ENCODE measurements at places on chromosomes 16 and 17.
A peak's percentile ranks its signal among the peaks of the same experiment; 100 is the strongest.

GRCh38 chr16:23174622-23175021, 7.9 kb upstream of the SCNN1G start:
- no peak for DNase-seq

- DNase-seq = no peak
Measured at GRCh38 chr17:28963841-28964240, 12.5 kb upstream of the PHF12 start.

DNA sequence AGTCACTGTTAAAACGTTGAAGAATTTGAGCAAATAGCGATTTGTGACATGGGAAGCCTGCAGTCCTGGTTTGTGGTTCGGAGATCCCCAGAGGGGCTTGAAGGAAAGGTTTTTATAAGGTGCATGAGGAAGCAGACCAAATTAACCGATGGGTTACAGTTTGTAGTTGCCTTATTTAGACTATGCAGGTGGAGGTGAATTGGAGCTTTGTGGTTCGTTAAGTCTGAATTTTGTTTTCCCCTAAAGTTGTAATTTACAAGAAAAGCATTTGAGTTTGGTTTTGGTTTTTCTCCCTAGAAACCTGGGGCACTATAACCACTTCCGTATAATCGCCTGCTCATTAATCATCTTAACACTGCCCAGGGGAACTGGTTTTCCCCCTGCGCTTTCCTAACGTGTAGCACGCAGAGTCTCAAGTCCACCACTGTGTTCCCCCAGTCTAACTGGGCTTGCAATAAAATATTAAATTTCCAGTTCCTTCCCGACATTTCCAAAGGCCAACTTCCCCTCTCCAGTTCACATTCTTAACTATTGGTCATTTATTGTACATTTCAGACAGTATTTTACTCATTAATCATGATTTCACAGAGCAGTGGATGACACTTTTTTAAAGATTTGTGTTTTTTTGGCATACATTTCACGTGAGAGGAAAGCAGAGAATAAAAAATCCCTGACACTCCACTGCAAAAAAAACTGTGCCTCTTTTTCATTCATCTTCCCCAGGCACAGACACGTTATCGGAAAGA, 932 bp downstream of the ZNF267 start:
- peak; percentile 9 for DNase-seq

DNA sequence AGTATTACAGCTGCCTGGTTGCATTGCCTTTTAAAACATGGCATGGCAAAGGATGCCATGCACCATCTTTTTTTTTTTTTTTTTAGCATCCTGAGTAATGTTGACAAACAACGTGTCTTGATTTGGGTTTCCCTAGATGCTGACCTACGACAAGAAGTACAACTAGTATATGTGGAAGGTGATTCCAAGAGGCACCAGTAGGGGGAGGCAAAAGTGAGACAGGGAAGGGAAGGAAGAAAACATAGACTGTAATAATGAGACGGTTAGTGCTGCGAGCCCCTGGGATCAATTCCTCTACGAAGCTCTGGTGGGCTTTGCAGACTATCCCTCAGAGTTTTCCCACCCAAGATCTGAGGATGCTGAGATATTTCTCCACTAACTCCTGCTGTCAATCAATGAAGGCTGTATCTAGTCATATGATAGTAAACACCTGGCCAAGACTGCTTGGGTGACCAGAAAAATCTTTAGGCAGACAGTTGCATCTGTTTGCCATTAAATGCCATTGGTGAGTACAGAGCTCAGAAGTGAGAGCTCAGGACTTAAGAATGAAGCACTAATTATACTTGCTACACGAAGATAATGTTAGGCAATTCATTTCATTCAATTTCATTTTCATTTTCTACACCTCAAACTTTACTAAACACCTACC, 458.6 kb upstream of the GOT2 start:
- no peak for DNase-seq

- DNase-seq = no peak
Measured at GRCh38 chr16:74817851-74818250, 43.2 kb upstream of the FA2H start.

DNA sequence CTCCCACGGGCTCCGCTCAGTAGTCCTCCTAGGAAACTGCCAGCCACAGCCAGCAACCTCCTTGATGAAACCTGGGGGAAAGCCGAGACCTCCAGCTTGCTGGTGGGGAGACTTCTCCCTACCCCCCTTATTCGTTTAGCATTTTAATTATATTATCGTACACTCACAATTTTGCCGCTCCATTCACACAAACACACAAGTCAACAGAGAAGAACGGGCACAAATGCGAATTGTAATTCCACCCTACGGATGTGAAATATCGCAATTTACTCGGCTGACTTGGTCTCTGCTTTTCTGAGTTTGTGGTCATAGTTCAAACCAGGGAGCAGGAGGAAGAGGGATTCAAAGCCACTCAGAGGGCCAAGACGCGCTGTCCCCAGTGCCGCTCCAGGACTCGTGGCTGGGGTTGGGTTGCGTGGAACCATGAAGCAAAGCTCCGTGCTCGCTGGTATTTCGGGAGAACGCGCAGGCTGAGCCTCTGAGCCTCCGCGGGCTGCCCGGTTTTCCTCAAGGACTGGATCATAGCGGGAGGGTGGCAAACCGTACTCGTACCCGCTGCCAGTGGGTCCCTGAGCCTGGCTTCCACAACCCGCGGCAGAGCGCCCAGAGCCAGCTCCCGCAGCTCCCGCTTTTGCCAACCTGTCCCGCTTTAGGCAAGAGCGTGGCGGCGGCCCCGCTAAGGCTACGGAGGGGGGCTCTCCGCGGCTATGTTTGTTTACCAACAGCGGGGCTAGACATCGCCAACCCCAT, 2.0 kb downstream of the LHX1 start:
- no peak for DNase-seq

DNA sequence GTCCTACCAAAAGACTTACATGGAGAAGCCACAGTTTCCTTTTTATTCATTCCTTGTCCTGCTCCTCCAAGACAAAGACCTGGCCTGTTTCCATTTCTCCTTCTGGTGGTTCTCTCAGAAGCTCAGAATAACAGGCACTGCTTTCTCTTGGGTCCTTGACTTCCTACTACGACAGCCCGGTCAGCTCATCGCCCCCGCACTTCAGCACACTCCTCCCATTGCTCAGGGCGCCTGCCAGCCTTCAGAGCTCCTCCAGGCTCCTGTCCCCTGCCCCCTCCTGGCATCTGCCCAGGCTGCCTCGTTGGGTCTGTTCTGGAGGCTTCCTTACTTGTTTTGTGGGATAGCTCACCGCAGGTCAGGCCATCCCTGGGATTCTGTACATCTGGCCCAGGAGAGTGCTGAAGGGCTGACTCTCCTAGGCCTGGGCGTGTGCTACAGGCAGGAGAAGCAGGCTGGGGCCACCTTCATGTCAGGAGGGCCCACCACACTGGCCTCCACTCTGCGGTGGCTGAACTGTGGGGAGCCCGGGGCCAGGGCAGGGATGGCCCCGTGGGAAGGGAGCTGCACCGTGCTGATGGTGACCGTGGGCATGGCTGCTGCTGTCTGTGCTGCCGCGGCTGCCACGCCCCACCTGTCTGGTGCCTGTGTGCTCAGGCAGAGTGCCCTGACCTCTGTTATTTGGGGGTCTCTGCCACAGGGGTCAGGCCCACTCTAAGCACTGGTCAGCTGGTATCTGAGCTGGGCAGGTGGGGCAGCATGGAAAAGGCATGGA, 17.7 kb downstream of the TCF25 start:
- no peak for DNase-seq

DNA sequence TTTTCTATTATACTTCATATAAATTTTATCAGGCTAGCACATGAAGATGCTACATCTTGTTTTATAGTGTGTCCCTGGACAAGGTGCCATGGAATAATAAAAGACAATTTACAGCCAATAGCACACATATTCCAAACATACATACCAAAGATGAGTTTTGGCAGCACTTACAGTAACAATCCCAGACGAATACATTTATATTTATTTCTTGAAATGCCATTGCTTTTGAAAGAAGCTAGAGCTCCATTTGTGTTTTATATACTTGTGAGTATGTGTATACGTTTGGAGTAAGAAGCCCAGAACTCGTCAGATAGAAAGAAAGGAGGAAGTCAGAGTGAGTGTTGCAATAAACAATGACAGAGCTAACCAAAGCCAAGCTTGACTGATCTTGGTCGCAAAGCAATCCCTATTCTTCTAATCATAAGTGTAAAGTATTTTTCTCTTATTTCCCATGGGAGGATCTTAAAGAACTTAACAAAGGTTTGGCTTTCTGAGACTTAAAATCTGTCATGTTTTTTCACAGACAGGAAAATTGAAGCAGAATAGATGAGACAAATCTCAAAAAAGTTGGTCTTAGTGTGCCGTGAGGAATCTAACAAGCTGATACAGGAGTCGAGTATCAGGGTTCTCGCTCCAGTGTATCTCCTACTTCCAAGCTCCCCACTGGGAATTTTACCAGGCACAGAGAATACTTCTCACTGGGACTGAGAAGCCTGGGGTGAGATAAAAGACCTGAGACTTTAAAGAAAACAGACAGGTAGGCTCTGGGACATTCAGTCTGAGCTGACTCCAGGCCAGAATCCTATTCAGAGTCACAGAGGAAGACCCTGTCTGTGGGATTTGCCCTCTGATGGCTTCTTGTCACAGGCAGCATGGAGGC, 175.4 kb downstream of the AATF start:
- DNase-seq = no peak

DNA sequence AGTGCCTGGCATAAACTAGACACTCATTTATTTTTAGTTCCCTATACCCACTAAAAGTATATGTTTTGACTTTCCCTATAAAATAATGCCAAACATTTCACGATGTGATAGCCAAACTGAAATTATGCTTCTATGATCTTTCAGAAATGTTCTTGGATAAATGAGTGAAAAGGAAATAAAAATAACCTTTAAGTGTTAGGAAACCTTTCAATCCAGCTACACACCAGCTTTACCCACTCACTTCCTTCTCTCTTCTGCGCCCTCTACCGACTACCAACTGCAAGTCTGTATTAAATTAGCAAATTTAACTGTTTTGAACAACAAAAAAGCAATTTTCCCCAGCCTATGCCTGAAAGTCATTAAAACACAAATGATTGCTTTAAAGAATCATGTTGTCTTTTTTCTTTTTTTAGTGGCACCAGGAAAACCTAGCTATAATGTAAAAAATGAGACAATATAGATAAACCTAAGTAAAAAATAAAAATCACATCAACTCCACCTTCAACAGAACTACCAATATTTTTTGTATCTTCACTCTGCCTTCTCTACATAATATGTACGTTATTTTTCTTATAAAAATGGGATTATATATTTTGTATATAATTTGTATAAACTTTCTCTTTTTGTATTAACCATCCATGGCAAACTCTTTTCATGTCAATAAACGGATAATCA, 13.2 kb upstream of the TMEM100 start:
- DNase-seq = peak; percentile 43

DNA sequence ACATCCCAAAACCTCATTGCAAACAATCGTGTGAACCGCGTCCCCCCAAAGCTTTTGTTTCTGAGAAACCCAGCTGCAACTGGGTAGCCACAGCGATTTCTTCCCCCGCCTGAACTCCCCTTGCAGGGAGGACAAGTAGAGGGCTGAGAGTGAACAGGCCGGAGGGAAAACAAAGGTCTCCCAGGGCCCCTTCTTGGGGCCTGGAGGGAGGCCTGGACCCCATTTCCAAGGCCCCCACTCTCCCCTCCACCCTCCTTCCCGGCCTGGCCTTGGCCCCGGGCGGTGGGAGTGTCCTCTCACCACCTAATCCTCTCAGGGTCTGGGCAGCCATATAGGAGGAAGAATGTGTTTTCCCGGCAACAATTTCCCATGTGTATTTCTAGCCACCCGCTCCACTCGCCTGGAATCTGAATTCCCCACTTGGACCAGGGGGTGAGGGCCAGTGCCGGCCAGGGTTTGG, 2.6 kb downstream of the GLIS2 start:
- no peak for DNase-seq

- DNase-seq = no peak
Measured at GRCh38 chr16:67936124-67936879, at the start of gene PSMB10. Gene PSMB10 (minus strand): TSS chr16:67936850. CDS start chr16:67936749, 101 bp downstream.

DNA sequence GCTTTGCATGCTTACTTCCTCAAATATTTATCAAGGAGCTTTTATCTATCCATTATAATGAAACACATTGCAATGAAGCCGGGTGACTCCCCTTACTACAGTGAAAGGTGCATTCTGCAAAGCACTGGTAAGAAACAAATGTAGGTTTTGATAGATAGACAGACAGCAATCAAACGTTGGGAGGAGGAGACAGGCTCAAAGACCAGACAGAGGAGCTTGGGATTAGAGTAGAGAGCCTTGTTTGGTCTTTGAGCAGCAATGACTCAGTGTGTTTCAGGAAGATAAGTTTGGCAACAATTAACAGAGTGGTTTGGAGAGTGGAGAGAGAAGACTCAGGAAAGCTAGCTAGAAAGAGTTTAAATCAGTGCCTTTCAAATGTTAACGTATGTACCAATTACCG, 68.8 kb downstream of the ZNF18 start:
- no peak for DNase-seq

- no peak for DNase-seq
Measured at GRCh38 chr17:31654936-31655335, 204.1 kb downstream of the COPRS start.

DNA sequence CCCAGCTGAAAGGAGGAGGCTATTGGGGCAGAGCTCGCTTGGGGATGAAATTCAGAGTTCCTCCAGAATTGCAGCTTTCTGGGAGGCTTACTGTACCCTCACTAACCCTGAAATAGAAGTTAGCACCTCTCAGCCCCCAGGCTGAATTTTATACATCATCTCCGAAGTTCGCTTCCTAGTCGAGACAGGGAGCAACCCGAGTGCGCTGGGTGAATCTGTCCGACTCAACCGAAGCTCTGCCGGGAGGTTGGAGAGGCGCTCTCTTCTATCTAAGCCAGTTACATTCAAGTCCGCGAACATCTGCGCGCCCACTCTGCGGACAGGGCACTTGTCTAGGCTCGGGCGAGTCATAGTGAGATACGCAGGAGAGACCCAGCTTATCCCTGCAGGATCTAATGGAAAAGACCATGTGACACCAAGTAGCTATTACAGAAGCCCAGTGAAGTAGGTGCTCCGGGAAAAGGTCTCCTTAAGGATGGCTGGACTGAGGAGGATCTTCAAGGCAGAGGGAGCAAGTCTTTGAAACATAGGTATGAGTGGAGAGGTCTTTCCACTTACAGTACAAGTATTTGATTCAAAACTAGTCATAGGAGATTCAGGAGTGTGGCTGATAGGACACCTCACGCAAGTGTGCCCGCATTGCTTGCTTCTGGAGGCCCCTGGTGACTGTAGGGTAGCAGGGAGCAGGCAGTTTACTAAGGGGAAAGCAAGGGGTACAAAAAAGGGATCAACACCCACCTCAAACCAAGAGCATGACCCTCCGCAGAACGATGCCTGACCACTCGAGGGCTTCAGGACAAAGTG, 646 bp upstream of the HES7 start:
- no peak for DNase-seq

GRCh38 chr16:87028481-87029320, 288.5 kb downstream of the C16orf95 start:
- no peak for DNase-seq

GRCh38 chr17:29930409-29931010, 482 bp upstream of the SSH2 start:
- DNase-seq = no peak

DNA sequence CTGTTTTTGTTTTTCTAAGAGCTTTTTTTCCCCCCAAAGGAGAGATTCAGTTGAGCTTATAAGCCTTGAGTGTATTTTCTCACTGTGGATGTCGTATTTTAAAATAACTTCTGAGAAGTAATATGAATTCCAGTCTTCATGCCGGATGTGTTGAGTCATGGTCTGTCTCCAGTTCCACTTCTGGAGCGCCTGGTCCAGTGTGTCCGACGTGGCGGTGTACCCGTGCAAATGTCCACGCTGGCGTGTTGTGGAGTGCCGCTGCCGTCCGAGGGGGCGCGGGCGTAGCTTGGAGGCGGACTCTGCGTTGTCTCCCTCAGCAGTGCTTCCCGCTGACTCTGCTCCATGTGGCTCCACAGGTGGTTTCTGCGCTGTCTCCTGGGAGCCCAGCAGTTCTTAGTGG, 60.9 kb upstream of the ZNF750 start:
- no peak for DNase-seq
